Breast epithelium (tissue), 4 donors: ENCODE measurements at places on chromosomes 1 and 21. TPM values are rescaled to one million over a fixed set of nuclear protein-coding genes. Genes with fewer than 3 reads are reported as not detected.

DNA sequence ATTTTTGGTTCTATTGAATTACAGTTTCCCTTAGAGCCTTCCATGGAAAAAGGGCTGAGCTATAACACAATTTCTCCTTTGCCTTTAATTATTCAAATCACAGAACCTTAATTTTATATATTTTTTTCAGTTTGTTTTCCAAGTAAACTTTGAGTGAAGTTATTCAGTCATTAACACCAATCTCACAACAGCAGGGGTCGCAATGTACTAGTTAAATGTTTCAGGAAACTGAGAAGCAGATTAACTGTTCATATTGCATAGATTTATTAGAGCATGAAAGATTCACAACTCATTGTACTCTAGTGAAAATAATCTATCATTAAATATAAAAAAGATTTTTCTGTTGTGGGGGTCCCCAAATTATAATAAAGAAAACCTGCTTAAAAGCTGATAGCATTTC, 64.1 kb downstream of the KIFAP3 start:
- no peak overlapping the region for H3K4me3 ChIP-seq
- no peaks in the 10 kb centered on the region for H3K27me3 ChIP-seq
- H3K4me1 ChIP-seq, result no peaks in the 10 kb centered on the region
- DNase-seq, result no peak
- no peaks in the 10 kb centered on the region for H3K36me3 ChIP-seq

DNA sequence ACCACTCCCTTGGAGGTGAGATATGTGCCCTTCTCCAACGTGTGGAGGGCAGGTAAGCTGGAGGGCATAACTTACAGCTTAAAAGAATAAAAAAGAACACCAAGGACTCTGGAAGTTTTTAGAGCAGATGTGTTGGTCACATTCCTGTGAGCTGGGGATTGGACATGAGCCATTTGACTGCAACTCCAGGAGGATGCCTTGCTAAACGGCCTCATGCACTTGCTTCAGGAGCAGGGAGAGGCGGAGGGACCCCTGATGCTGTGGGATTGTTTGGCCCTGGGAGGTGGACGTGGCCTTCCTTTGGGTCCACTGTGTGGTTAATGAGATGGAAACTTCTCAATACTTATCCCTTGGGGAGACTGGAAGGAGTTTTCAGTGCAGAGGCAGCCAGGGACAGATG, 185.6 kb downstream of the RHOU start:
- no peak for DNase-seq
- no peaks in the 10 kb centered on the region for H3K4me1 ChIP-seq
- H3K27ac ChIP-seq, result no peak overlapping the region
- no peak overlapping the region for H3K4me3 ChIP-seq
- H3K36me3 ChIP-seq, result no peaks in the 10 kb centered on the region

- H3K36me3 ChIP-seq, result no peaks in the 10 kb centered on the region
- no peak for DNase-seq
- no peak overlapping the region for H3K4me3 ChIP-seq
- no peak overlapping the region for H3K27ac ChIP-seq
- H3K4me1 ChIP-seq, result no peaks in the 10 kb centered on the region
- no peaks in the 10 kb centered on the region for H3K27me3 ChIP-seq
Observed at GRCh38 chr1:203898458-203899352, 37.3 kb downstream of the SNRPE start.

- H3K4me1 ChIP-seq, result no peaks in the 10 kb centered on the region
- no peak overlapping the region for H3K27ac ChIP-seq
Observed at GRCh38 chr1:153277852-153278251, 18.4 kb downstream of the LORICRIN start.

DNA sequence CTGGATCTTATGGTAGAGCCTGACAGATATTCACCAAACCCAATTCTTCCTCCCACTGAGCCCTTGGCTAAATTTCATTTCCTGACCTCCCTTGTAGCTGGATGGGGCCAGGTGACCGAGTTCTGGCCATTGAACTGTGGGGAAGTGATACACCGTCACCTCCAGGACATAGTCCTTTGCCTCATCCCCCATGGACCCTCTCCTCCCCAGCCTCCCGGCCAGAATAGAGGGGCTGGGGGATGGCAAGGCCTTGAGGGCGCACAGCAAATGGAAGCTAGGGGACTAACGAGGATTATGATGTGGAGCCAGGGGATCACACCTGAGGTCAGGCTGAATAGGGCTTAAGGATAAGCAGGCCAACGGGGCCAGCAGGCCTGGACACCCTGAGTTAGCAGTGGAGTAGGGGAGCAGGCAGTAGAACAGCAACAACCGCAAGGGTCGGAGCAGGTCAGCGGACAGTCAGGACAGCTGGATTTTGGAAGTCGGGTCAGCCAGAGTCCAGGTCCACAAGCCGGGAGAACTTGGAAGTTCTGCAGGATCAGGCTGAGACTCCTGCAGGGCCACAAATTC, 15.0 kb downstream of the BATF3 start:
- no peaks in the 10 kb centered on the region for H3K36me3 ChIP-seq
- no peak overlapping the region for H3K4me3 ChIP-seq
- no peaks in the 10 kb centered on the region for H3K4me1 ChIP-seq
- no peak overlapping the region for H3K27ac ChIP-seq
- no peak for DNase-seq

Gene FAM43B
- 0.16 TPM for total RNA-seq

- H3K36me3 ChIP-seq, result peaks cover 3% of the 10 kb centered on the region
- no peak overlapping the region for H3K4me3 ChIP-seq
- DNase-seq, result no peak
- H3K4me1 ChIP-seq, result no peaks in the 10 kb centered on the region
- no peaks in the 10 kb centered on the region for H3K27me3 ChIP-seq
Observed at GRCh38 chr1:39003794-39004193, 12.7 kb downstream of the AKIRIN1 start.

DNA sequence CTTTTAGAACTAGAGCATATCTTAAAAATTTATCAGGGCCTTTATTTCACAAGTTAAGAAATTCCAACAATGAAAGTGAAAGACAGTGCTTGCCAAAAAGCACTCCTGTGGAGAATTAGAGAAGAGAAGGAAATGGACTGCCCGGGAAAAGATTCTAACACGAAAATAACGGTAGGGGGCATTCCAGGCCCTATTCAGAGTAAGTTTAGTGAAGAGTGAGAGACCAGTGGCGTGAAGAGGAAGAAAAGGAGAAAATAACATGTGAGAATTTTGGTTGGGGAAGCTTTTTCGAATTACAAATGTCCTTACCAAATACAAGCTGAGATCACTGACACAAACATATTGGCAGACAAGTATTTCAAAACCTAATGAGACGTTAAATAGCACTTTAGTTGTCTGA, 38.4 kb upstream of the RBM34 start:
- H3K27ac ChIP-seq, result peak overlapping the region; percentile 54
- H3K27me3 ChIP-seq, result no peaks in the 10 kb centered on the region
- DNase-seq, result no peak
- H3K4me1 ChIP-seq, result no peaks in the 10 kb centered on the region
- no peak overlapping the region for H3K4me3 ChIP-seq
- H3K36me3 ChIP-seq, result peaks cover 6% of the 10 kb centered on the region

GRCh38 chr1:76764638-76765454, 102.4 kb upstream of the ST6GALNAC5 start:
- H3K4me3 ChIP-seq, result no peak overlapping the region
- DNase-seq, result no peak
- no peaks in the 10 kb centered on the region for H3K36me3 ChIP-seq
- no peaks in the 10 kb centered on the region for H3K27me3 ChIP-seq
- no peaks in the 10 kb centered on the region for H3K4me1 ChIP-seq
- H3K27ac ChIP-seq, result no peak overlapping the region

GRCh38 chr1:91600431-91601337, 100.0 kb downstream of the CDC7 start:
- no peaks in the 10 kb centered on the region for H3K27me3 ChIP-seq
- no peaks in the 10 kb centered on the region for H3K4me1 ChIP-seq
- H3K36me3 ChIP-seq, result no peaks in the 10 kb centered on the region
- no peak for DNase-seq
- no peak overlapping the region for H3K27ac ChIP-seq

- H3K27ac ChIP-seq, result peak overlapping the region; percentile 89
- no peak overlapping the region for H3K4me3 ChIP-seq
- no peaks in the 10 kb centered on the region for H3K36me3 ChIP-seq
- H3K27me3 ChIP-seq, result no peaks in the 10 kb centered on the region
- peaks cover 19% of the 10 kb centered on the region for H3K4me1 ChIP-seq
Observed at GRCh38 chr1:223727541-223727940, 15.2 kb downstream of the CAPN2 start.

DNA sequence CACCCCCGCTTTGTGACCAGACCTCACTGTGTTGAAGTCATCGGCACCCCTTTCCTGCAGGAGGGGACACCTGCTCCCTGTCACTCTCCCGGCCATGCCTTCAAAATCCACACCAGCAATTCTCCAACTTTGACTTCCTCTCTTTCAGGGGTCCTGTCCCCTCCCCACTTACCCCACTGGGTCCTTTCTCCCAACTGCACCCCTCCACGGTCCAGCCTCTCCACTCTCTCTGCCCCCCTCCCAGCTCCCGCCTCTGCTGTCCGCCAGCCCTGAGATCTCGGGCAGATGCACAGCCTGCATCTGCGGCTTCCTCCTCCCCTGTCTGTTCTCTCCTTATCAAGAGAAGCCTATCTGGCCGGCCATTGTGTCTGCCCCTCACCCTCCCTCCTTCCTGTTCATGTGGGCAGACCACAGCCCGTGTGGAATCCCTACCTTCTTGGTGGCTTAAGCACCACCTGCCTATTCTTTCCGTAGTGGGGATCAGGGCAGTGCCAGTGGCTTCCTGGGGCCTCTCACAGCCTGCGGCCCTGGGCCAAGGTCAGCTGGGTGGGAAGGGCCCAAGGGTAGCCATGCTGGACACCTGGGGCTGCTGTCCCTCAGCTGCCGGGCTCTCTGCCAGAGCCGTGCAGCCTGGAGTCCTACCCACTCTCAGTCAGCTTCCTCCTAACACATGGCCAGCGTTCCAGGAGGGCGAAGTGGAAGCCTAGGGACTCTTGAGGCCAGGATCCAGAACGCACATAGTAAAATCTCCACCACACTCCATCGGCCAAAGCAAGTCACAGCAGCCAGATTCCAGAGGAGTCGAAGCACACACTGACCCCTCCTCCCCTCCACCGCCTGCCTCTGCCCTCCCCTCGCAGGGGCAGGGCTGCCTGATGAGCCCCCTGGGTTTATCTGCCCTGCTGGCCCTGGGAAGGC, 5.1 kb upstream of the HES4 start:
- no peak for DNase-seq
- no peaks in the 10 kb centered on the region for H3K36me3 ChIP-seq
- no peaks in the 10 kb centered on the region for H3K27me3 ChIP-seq
- no peak overlapping the region for H3K4me3 ChIP-seq
- peaks cover 19% of the 10 kb centered on the region for H3K4me1 ChIP-seq
- H3K27ac ChIP-seq, result no peak overlapping the region

- peak overlapping the region; percentile 87 for H3K27ac ChIP-seq
- DNase-seq, result no peak
- H3K4me3 ChIP-seq, result no peak overlapping the region
- no peaks in the 10 kb centered on the region for H3K36me3 ChIP-seq
- H3K27me3 ChIP-seq, result no peaks in the 10 kb centered on the region
- no peaks in the 10 kb centered on the region for H3K4me1 ChIP-seq
Observed at GRCh38 chr1:228276901-228277490, 69.2 kb downstream of the OBSCN start.

Gene S100A7
- total RNA-seq, result not detected

DNA sequence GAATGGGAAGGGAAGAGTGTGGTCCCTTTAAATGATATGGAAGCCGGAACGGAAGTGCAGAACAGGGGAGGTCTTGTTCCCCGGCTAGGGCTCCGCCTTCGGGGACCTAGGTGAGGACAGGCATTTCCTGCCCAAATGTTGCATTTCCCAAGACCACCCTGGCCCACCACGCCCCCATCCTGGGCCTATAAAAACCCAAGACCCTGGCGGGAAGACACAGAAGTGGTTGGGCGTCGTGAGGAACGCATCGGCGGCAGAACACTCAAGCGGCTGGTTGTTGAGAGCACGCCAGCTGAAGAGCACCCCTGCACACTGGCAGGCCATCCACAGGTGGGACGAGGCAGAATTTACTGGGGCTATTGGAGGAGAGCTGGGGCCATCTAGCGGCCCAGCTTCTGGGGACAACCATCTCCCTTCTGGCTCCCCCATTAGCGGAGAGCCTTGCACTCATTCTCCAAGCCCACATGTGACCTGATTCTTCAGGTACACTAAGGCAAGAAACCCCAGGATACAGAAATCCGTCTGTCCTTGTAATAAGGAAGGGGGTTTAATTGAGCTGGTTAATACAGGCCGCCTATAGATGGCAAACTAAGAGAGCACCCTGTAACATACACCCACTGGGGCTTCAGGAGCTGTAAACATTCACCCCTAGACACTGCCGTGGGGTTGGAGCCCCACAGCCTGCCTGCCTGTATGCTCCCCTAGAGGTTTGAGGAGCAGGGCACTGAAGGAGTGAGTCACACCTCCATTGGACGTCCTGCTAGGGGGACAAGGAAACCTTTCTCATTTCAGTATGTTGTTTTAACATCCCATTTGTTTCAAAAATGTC, 1327.9 kb downstream of the BRINP3 start:
- no peak overlapping the region for H3K27ac ChIP-seq
- no peaks in the 10 kb centered on the region for H3K4me1 ChIP-seq
- no peak overlapping the region for H3K4me3 ChIP-seq
- H3K36me3 ChIP-seq, result no peaks in the 10 kb centered on the region
- no peaks in the 10 kb centered on the region for H3K27me3 ChIP-seq
- no peak for DNase-seq

- H3K4me1 ChIP-seq, result no peaks in the 10 kb centered on the region
- no peak for DNase-seq
- H3K36me3 ChIP-seq, result no peaks in the 10 kb centered on the region
- H3K27me3 ChIP-seq, result no peaks in the 10 kb centered on the region
- H3K27ac ChIP-seq, result no peak overlapping the region
Observed at GRCh38 chr21:34899760-34900159, 149.3 kb downstream of the RUNX1 start.

Gene SERPINC1
- total RNA-seq, result not detected

- no peak for DNase-seq
- no peak overlapping the region for H3K4me3 ChIP-seq
Observed at GRCh38 chr1:231600458-231600976, 26.1 kb upstream of the DISC1 start.
